ENCODE measurements at places on chromosomes 5 and 9. TPM values are rescaled to one million over a fixed set of nuclear protein-coding genes. Genes with fewer than 3 reads are reported as not detected.

Gene PCDH12
- total RNA-seq: 5.4 TPM

- no peak for DNase-seq
These were observed 33.0 kb upstream of the SV2C start for GRCh38 chr5:76050134-76050533.

GRCh38 chr9:115213818-115214334, 95.9 kb upstream of the TNC start:
- DNase-seq: no peak

Gene QRFP
- not detected for total RNA-seq

Gene VCAN
- 94.1 TPM for total RNA-seq

DNA sequence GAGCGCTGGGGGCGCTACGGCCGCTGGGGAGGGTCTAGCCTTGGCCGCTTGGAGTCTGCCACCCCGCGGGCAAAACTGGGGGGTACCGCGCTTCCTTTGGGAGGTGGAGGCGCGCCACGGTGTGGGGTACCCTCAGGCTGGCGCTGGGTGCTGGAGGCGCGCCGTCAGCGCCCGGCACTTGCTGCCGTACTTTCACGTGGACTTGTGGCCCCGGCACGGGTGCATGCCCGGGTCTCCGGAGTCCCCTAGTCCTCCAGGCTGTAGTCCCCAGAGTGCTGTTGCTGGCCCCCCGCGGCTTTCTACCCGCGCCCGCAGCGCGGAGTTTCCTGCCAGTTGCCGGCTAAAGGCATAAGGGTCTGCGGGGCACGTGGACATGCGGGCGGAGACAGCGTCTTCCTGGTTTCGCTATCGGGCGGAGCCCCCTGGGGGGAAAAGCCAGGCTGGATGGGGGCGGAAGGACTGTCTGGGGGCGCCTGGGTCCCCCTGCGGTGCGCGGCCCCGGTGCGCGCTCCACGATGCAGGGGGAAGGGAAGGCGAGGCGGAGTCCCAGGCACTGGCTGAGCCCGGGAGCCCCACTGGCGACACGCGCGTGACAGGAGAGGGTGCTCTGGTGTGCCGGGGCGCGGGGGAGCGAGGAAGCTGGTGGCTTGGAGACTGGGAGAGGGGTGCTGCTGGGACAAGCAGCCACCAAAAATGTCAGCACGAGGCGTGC, 666 bp downstream of the PPARGC1B start:
- DNase-seq: peak; percentile 64

GRCh38 chr5:174777111-174777510, 52.7 kb downstream of the MSX2 start:
- DNase-seq: no peak

DNA sequence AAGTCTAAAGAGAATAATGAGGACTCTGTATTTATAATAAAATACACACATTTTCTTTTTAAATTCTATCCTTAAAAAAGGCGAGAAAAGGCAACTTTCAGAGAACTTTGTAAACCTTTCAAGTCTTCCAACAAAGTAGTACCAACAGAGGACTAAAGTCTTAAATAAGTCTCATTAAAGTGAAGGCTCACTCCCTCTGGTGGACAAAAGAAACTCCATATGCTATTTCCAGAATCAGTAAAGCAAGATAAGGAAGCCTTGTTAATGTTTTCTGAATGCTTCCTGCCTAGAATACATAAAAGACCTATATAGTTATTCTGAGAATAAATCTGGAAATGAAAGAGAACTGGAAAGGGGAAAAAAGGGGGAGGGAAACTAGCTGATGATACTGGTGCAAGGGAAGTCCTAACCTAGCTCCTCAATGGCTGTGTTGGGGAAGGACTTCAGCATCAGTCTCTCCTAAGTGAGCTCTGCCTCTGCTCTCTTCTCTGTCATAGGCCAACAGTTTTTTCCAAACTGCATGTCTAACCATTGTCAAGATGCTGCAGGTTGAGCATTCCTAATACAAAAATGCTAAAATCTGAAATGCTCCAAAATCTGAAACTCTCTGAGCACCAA, 7.2 kb downstream of the HMGCS1 start:
- no peak for DNase-seq

DNA sequence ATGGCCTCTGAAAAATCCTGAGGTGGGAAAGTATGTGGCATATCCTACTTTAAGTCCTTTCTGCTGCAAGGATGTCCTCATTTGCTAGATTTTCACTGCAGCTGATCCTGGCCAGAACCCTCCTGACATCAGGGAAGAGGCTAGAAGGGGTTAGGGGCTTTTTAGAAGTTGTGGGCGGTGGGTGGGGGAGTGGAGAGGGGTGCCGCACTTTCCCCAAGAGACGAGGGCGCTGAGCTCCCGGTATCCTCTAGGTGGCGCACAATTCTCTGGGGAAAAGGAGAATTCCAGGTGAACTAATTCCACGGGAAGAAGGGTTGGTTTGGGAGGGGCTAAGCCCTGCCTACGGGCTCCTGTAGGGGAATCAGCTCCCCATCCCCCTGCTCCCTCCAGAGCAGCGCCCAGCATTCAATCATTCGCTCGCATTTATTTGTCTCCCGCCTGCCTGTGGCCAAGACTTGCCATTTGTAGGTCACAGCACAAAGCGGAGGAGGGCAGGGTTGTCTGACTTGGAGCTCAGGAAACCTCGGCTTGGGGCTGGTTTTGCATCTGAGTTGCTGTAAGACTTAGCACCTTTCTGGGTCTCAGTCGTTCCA, 42.9 kb upstream of the HAND1 start:
- DNase-seq: no peak

Gene OTULINL
- 4.9 TPM for total RNA-seq

- DNase-seq: peak; percentile 40
These were observed at the start of gene EDIL3 for GRCh38 chr5:84384604-84385575. Gene EDIL3 (minus strand): TSS chr5:84384880. CDS start chr5:84384374, 506 bp downstream.

GRCh38 chr9:116181853-116182610, 28.4 kb downstream of the PAPPA start:
- DNase-seq: no peak

DNA sequence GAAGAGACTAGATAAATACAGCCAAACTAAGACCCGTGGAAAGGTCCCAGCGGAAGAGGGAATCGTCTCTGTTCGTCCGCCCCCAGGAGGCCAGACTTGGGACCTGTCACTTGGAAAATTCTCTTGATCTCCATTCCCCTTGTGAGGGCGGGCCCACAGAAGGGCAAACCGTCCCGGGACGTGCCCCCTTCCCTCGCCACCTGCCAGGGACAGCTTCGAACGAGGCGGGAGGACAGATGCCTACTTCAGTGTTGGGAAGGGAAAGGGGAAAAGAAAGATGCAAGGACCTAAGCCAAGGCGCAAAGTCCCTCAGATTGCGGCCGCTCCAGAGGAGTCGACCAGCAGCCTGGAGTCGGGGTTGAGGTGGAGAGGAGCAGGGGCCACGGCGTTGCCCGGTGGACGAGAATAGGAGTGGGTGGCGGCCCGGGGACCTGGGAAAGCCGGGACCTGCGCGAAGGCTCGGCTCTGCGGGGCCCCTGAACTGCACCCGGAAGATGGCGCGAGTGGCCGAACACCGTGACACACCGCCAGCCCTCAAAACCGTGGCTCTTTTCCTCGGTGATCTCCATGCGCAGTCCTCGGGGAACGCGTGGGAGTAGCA, 4.4 kb upstream of the EBF1 start:
- DNase-seq: peak; percentile 42

- no peak for DNase-seq
These were observed 4.1 kb upstream of the PCDHAC2 start for GRCh38 chr5:140962190-140962589.

GRCh38 chr9:6816581-6816980, 58.8 kb downstream of the KDM4C start:
- DNase-seq: no peak

DNA sequence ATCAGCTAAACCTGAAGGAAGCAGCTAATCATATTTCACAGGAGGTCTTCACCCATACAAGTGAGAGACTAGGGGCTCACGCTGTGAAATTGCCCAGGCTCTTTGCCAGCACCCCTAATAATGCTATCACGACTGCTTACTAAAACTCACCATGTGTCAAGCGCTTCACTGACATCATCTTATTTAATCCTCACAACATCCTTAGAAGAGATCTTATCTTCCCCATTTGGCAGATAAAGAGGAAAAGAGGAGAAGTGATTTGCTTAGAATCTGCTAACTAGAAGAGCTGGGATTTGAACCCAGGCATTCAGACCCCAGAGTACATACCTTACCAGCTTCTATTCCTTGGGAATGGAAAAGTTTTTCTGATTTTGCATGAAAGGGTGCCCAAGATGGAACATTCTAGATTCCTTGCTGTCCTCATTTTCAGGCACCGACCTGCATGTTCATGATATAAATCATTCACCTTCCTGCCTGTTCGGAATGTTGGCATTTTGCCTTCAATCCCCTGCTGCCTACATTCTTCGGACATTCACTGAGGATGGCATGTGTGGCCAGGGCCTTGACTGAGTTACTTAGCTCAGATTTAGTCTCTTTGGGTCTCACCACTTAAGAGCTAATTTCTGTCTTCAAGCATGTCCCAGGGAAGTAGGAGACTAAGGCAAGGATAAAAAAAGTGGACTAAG, 88.1 kb downstream of the SH3TC2 start:
- DNase-seq: no peak

Gene ZNF608
- total RNA-seq: 21.8 TPM

Gene TICAM2
- total RNA-seq: 3.5 TPM

- DNase-seq: peak; percentile 60
These were observed 1.1 kb upstream of the TENT4A start for GRCh38 chr5:6712142-6712576.

DNA sequence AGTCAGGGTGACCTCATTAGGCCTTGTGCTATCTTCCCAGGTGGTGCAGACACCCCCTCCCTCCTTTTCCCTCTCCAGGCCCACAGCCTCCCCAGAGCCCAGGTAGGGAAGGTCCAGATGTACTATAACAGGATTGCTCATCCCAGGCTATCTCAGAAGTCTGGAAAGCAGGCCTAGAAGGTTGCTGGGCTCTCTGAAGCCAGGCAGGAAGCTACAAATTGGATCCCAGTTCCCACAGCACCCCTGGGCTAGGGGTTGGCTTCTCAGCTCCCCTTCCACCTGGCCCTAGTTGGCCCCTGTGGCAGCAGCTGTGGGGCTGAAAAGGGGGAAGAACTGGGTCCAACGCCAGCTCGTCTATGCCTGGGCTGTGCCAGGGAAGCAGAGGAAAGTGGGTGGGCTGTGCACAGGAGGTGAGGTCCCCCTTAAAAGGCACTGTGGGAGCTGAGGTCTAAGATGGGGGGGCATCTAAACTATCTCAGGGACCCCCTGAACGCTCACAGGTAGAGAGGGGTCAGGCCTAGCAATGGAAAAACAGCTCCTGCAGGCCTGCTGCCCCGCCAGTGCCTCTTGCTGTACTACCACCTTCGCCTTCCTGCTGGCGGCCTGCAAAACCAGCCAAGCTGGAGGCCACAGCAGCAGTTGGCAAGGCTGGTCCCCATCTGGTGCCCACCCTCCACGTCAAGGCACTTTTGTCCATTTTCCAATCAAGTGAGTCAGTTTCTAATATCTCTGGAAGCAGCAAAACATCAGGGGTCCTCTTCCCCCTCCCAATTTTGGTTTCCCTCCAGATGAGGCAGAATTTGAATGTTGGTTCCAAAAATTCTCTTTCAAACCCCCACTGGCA, 13.3 kb upstream of the PSMD5 start:
- DNase-seq: no peak

DNA sequence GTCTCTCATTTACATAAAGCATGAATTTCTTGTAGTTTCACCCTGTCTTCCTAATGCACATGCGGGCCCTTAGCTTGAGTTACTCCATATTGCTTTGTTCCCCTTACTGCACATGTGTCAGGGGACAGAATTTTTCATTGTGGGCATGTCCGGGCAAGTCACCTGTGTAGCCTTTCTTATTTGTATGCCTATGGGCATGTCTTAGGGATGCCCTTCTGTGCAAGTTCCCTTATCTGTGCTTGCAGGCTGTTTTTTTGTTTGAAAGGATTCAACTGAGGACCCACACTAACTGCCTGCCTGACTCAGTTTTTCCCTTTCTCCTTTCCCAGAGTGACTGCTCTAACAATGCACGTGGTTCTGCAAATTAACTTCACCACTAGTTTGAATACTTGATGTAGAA, 161.7 kb downstream of the YTHDC2 start:
- DNase-seq: no peak

DNA sequence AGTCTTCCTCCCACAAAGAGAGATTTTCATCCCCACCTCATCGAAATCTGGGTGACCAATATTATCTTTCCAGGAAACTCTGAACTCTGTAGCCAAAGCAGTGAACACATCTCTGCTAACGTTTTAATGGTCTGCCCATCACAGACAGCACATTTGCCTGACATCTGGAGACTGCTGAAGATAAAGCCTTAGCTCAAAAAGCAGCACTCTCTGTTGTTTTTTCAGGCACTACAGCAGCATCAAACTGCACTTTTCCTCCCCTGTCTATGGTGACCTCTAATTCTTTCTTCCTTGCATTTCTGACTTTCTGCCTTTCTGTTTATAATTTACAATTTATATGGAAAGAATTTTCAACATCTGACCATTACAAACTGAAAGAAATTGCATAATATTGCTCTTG, 66.8 kb downstream of the RAB3C start:
- DNase-seq: no peak

GRCh38 chr9:69195668-69196067, 21.6 kb downstream of the TJP2 start:
- DNase-seq: no peak

Gene GRPEL2
- 8.7 TPM for total RNA-seq

DNA sequence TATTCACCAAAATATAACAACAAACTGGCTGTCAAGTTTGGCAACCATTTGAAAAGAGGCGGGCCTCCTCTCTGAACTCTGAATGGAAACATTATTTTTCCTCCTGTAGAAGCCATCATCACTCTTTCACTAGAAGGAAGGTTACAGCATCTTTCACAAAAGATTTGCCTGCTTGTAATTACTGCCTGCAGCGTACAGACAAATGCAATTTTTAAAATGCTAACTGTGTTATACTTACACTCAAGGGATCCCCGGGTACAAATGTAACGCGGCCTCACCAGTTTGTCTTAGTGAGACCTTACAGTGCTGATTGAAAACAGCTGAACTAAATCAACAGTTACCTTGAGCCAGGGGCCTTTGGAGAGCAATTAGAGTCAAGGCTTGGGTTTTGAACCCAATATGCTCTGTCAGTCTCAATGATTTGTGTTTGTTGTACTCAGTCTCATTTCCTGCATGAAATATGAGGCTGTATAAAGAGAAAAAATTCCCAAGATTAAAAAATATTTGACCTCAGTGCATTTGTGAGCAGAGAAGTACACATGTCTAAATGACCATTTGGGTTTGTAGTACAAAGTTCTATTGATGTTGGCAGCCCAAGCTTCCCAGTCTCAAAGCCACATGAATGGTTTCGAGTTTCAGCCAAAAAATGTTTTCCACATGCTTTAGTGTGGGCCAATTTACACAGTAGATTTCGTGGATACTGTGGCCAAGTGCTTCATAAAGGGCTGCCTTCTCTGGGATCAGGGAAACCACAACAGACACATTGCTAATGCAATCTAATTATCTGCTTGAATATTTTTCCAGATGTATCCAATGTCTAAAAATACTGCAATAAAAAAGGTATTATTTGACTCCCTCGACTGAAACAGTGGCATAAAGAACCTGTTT, 500.0 kb downstream of the SPATA31D1 start:
- DNase-seq: peak; percentile 21

Gene PCDHB12
- 2.6 TPM for total RNA-seq

DNA sequence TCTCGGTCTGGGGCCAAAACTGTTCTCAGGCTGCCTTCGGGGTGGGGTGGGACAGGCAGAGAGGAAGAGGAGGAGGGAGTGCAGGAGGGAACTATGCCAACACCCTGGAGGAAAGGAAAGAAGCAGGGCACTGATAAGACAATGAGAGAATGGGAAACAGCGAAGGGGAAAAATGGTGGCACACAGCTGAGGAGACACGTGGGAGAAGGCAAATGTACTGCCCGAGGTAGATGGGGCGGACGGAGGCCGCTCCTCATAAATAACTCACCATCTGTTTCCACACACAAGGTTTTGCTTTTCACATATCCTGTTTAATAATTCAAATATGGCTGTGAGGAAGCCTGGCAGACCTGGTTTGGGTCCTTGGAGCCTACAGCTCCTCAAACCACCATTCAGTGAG, 148.2 kb upstream of the LRRTM2 start:
- no peak for DNase-seq
